ENCODE measurements at places on chromosomes 12 and 14.
A peak's percentile ranks its signal among the peaks of the same experiment; 100 is the strongest.

DNA sequence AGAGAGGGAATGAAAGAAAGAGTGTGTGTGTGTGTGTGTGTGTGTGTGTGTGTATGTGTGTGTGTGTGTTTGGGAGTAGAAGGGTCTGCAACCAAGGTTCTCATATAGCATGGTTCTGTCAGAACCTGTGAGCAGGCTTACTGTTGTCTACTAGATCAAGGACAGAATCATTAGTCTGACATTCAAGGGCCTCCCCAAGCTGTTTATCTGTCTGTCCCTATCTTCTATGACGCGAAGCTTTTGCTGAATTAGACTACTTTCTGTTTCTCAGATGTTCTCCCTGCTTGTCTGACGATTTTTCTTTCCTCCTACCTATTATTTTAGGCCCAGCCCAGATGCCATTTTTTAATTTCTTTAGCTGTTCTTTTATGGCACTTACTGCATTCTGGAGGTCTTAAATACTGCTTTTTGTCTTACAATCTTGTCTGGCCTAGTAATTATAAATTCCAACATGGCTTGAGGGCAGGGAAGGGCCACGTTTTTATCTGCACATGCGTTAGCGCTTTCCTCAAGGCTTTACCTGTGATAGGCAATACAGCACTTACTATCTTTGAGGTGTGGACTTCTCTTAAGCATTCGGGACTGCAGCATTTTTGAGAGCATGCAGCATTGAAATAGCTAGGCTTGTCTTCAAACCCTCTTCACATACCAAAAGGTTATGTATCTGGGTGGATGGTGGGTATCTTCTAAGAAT, 150.2 kb downstream of the TTLL5 start:
- DNase-seq: no peak

DNA sequence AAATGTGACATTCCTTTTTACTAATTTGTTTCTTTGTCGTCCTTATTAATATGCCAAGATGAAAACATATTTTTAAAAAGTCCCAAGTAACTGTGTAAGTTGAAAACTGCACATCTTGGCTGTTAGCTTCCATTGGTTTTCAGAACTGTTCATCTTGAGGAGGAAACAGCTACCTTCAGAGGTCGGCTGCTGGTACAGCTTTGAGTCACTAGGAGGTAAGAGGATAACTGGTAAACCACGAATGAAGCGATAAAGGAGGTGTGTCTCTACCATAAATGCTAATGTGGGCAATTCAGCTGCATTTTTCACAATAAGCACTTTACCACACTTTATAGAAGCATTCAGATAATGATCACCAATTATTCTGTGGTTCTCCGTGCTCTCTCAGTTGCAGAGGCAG, 137.5 kb upstream of the KRAS start:
- DNase-seq: no peak

GRCh38 chr14:105075379-105076295, 10.4 kb upstream of the GPR132 start:
- no peak for DNase-seq

DNA sequence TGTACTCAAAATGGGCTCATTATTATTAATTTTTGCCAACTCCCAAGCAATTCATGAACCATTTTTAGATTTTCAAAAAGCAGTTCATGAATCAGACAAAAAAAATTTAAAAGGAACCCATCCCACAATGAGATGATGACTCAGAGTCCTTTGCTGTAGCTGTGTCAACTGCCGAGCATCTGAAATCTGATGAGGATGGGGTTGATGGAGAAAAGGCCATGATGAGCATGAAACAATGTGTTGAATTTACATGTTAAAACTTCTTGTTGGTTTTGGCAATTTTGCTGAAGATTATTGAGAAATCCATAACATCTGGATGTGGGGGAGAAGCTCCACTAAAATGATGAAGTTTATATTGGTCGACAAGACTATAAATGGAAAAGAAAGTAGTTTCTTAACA, 378.0 kb downstream of the FOXG1 start:
- no peak for DNase-seq

- no peak for DNase-seq
Observed at GRCh38 chr12:6185961-6186827, 14.0 kb upstream of the CD9 start.

- DNase-seq: no peak
Observed at GRCh38 chr12:29563636-29564035, 66.2 kb upstream of the OVCH1 start.

- DNase-seq: no peak
Observed at GRCh38 chr12:12896260-12896659, 4.9 kb downstream of the GPRC5A start.

DNA sequence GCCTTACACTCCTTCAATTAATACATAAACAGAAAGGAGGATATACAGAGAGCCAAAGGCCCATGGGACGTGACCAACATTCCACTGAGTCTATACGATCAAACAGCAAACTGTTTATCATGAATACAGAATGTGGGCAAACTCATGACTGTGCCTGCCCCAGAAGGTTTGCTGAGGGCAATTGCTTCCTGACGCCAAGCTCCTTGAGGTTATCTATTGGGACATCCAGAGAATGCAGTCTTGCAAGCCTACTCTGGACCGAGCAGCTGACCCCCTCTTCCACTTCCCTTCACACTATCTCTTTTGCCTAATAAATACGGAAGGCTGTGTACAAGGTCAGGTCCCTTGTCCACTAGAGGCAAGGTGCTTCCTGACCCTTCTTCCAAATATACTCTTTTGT, 18.5 kb upstream of the SLC10A1 start:
- no peak for DNase-seq

GRCh38 chr14:75292101-75292563, 13.5 kb downstream of the FOS start:
- no peak for DNase-seq

DNA sequence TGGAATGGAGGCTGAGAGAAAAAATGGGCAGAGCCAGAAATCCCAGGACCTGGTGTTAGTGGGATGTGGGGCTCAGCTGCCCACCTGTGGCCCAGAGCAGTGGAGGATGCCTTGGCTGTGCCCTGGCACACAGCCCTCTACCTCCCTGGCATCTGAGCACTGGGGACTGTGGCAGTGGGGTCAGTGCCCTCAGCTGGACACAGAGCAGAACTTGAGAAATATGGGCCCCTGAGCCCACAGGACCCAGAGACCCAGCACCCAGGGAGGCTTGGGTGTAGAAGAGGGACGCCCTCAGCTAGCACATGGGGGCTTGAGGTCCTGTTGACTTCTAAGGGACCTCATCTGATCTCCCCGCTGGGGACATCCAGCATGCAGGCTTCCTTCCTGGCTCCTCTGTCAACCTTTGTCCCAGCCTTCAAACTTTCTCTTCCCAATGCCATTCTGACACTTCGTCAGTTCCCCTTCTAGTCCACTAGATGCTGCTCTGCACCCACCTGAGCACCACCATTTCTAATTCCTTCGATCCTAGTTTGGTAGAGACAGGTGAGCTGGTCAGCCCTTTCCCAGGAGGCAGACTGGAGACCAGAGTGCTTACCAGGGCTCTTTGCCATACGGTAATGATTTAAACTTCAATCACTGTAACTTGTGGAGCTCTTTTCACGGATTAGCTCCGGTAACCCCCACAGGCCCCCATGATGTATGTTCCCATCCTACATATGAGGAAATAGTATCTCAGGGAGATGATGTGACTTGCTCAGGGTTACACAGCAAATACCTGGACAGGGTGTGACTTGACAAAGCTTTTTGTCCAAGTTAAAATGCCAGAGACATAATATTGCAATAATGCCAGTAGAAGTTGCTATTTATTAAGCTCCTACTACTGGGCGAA, 143.7 kb downstream of the ASCL4 start:
- no peak for DNase-seq

DNA sequence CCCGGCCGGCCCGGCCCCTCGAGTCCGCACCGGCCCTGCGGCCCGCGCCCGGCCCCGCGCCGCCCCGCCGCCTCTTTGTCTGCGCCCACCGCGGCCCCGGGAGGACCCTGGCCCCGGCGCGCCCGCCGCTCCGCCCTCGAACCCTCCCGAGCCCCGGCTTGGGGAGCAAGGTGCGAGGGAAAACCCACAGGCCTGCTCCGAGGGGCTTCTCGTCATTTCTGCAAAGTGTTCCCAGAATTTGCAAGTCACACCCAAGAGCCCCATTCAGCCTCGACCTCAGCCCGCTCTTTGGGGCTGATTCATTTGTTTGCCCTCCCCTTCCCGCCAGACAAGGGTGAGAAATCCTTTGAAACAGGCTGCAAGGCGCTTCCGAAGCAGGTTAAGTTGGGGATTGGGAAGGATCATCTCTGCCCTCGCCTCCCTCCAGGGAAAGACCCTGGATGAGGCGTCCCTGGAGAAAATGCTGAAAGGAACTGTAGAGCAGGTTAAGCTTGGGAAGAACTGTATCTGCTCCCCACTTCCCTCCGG, 325 bp upstream of the CLIP1 start:
- peak; percentile 13 for DNase-seq

DNA sequence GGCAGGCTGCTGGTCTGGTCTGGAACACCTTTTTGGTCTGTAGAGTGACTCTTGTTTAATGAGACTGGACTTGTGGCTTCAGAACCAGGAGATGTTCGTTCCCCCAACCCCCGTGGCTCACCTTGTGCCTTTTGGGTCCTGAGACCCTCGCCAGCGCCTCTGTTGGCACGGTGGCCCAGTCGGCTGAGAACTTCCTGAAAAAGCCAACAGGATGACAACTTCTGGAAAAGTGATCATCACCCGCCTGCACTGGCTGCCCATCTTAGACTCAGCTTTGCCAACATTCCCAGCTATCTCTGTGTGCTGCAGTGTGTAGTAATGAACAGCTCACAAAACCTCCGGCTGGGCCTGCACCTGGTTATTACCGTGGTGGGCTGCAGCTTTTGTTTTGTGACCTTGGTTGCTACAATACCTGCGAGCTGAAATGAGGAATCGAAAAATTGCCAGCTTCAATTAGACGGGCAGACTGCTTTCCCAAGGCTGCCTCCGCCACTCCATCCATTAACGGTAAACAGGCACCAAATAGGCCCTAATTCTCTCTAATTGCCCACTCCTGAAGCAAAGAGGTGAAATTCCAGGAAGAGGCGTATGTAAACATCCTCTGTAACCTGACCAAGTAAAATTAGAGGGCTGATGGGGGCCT, 16.0 kb downstream of the MEG3 start:
- no peak for DNase-seq

- DNase-seq: no peak
Observed at GRCh38 chr14:75549169-75549568, 26.9 kb downstream of the BATF start.

DNA sequence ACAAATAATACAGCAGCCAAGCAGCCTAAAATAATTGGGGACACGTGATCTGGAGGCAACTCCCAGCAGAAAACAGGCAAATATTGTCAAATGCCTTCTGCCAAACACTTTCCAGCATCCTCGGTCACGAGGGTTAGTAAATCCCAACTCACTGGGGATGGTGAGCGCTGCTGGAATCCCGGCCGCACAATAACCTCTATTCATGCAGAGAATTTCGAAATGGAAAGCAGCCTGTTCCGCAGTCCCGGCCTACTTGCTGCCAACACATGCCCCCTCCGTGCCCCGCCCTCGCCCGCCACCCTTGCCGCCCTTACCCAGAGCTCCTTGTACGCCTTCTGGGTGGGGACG, 62.2 kb downstream of the RFX4 start:
- DNase-seq: no peak

DNA sequence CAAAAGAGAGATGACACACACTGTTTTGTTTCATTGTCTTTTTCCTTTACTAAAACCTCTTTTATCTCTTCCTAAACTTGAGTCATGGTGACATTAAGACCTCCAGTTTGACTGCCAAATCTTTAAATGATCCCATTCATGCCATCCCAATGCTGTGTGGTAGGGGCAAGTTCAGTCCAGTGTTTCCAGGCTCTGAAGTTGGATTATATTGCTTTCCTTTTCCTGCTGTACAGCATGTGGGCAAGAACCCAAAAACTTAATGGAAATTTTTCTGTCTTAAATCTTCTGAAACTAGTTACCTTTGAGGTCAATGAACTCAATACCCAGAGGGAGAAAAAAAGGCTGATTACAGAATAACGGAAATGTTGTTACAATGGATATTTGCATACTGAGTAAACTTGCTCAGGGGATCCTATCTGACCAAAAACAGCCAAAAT, 187.1 kb upstream of the FAR2 start:
- DNase-seq: no peak

GRCh38 chr14:100369019-100369418, 45.9 kb downstream of the SLC25A47 start:
- DNase-seq: no peak

DNA sequence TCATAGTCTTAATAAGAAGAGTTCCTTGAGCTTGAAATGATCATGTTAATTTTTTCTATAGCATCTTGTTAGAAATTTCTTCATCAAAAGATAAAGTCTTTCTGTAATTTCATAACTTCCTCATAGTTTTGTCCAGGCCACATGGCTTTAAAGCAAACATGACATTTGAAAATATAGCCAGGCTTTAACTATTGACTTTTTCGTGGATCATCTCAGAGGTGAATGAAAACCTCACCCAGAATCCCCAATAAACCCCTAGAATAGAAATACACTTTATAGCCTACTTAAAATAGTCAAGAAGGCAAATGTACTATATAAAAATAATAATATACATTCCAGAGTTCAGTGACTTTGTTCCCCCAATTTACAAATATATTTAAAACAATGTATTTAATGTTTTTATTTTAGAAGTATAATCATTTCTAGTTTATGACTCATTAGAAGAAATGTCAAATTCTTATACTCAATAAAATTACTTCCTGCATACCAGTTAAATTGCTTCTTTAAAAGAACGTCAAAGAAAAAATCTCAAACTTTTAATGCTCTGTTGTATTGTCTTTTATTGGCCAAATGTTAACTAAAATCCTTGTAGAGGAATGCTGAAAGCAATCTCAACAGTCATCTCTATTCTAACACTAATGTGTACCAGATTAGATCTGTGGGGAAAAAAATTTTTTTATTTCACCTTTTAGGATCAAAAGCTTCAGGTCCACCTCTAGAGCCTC, 21.6 kb downstream of the EXOC5 start:
- DNase-seq: no peak

Data from stimulated activated CD8-positive, alpha-beta memory T cell treated with anti-CD3 and anti-CD28 coated beads, Interleukin-12 subunit alpha, Interleukin-12 subunit beta, amount 100 ng/mL, for 4 hours (primary cell).